CD8-positive, alpha-beta T cell (primary cell): ENCODE measurements at places on chromosomes 7 and 10.

DNA sequence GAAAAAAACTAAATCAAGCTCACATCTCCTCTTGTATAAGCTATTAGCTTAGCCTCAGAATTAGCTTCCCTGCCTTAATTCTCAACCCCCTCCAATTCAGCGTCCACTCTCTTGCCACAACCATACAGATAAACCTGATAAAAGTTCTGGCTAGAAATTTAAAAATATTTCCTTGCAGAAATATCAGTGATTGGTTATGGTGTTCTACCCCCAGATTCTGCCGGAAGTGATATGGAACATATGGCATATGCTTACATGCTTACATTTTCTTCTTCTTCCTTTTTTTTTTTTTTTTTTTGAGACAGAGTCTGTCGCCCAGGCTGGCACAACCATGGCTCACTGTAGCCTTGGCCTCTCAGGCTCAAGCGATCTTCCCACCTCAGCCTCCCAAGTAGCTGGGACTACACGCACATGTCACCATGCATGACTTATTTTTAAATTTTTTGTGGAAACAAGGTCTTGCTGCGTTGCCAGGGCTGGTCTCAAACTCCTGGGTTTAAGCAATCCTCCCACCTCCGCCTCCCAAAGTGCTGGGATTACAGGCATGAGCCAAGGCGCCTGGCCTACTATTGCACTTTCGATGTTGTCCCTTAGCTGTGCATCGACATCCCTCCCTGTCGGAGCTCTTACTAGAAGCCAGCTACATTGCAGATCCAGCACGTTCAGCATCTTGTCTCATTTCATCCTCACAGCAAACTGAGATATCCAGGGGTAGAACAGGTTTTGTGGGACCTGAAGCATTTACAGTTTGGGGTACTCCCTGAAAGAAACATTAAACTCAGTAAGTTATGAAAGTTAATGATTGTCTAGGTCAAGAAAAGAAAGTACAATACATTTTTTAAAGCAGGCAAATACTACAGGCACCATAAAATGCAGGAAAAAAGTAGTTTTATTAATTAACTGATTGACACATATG, 205.6 kb upstream of the TCF7L2 start:
- DNase-seq = no peak

DNA sequence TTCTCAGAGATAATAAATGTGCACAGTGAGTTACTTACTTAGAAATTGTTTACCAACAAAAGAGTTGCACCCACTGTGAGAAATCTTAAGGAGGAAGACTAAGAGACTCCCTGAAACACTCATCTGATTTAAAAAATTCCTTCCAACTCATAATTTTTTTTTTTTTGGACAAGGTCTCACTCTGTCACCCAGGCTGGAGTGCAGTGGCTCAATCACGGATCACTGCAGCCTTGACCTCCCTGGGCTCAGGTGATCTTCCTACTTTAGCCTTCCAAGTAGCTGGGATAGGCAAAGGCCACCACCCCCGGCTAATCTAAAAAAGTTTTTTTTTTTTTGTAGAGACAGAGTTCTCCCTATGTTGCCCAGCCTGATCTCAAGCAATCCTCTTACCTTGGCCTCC, 36.0 kb downstream of the MALSU1 start:
- no peak for DNase-seq

GRCh38 chr10:14382022-14382421, 51.3 kb upstream of the FRMD4A start:
- peak; percentile 80 for DNase-seq

- DNase-seq = no peak
Observed at GRCh38 chr10:36168777-36169176, 526.7 kb upstream of the FZD8 start.

GRCh38 chr7:77528368-77528767, 8.7 kb upstream of the PTPN12 start:
- DNase-seq = no peak

DNA sequence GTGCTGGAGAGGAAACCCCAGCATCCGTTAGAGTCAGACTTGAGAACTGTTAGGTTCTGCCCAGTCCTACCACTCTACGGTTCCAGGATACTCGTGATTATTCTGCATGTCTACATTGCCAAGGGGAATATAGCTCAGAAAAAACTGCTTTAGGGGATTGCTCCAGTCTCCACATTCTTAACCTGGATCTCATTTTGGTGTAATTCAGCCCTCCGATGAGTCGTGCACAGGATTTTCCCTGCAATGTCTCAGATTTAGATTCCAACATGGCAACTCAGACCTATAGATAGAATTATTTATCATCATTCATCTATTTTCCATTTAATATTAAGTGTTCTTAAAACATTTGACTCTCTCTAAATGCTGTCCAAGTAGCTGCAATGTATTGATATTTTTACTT, 121.1 kb upstream of the ZEB1 start:
- no peak for DNase-seq

DNA sequence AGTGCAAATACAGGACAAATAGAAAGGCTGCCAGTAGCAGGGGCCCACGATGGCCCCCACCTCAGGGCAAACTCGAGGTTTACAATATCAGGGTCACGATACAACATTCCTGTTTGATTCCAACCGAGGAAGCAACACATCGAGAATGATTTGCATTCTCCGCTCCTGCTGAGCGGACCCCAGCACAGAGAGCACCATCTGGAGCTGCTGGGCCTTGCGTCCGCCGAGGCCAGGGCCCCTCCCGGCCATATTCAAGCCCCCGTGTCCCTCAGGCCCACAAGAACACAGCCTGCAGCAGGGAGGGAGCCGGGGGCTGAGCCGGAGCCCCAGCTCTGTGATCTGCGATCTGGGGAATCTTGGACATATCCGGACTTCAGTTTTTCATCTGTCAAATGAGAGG, 84.3 kb downstream of the PRKAG2 start:
- DNase-seq = no peak

- DNase-seq = no peak
Observed at GRCh38 chr7:69412331-69413146, 185.7 kb upstream of the AUTS2 start.

GRCh38 chr10:88676283-88677060, 12.2 kb downstream of the LIPF start:
- DNase-seq = no peak

DNA sequence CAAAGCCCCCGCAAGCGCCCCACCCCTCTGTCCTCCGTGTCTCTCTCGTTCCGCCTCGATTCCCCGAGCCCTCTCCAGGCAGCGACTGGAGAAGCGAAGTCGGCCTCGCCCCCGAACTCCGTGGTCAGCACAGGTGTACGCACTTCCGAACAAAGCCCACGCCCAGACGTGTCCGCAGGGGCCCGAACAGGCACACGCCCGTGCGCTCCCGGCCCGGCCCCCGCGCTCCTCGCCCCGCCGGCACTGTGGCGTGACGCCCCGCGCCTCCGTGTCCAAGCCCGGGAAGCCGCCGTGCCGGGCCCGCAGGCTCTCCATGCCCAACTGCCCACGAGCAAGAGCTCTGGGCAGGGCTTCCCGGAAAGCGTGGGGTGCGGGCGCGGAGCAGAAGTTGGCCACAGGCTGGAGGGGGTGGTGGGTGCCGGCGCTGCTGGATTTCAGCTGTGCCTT, 662 bp downstream of the NRCAM start:
- DNase-seq = peak; percentile 7

DNA sequence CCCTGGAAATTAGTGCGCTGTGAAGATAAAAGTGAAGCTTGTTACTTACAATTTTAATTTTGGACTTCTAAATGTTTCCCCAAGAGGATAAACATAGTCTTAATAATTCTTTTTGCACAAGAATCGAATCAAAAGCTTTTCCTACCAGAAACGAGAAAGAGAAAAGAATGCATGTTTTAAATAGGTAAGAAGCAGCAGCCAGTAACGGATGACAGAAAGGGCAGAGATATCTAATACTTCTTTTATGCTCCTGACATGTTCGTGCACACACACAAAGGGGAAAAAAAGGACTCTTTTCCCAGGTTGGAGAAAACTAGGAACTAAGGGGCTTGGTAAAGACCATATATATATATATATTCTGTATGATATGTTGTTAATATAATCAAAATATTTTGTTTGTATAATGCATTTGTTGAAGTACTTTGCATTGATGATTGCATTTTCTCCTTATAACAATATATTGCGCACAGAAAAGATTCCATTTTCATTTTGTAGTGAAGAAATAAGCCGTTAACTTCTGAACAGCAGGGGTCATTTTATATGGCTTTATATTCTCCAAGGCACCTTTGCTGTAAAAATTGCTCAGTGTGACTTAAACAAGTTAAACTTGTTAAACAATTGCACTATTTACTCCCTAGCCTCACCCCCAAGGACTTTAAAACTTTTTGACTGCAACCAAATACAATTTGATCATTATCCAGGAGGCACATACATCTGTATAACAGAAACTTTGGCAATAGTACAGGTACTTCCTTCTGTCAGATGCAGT, 2.2 kb downstream of the PRKAR2B start:
- no peak for DNase-seq

DNA sequence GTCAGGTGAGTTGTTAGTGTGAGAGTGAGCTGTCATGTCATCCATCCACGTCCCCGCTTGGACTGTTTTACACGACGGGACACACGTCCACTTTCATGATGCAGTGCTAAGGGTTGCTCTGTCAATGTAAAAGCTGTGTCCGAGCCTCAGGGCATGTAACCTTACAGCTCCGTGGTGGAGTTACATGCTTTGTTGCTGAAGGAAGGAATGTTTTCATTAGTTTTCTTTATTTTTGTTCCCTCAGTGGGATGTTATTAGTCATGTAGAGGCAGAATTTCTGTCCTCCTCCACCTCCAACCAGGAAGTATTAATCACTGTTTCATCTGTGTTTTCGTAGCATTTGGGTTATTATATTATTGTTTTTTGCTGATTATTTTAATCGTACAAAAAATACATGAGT, 88.6 kb downstream of the NRG3 start:
- no peak for DNase-seq

- no peak for DNase-seq
Observed at GRCh38 chr10:23478570-23478969, 39.7 kb downstream of the OTUD1 start.

- no peak for DNase-seq
Observed at GRCh38 chr10:69071610-69072009, 16.3 kb upstream of the SRGN start.

- DNase-seq = no peak
Observed at GRCh38 chr7:52917982-52918578, 117.4 kb upstream of the POM121L12 start.

GRCh38 chr10:71392292-71392691, 4.4 kb upstream of the CDH23 start:
- no peak for DNase-seq

DNA sequence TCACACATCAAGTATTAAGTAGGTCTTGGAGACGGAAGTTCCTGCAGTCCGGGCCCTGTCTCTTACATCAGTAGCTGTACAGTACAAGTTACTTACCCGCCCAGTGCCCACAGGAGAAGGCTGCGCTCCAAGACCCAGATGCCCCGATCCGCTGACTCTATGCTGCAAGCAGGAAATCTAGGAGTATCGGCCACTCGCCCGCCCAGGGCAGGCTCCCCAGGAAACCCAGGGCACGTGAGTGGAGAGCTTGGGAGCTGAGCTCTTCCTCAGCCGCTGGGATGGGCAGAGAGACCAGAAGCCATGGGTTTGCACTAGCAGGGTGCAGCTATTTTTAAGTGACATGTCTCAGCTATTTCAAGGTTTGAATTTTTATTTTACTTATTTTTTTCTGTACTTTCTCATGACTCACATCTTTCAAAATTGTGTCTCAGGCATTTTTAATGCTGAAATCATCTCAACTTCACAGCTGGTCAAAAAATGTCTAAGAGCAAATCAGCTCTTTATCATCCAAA, 1.9 kb upstream of the GPER1 start:
- DNase-seq = no peak

DNA sequence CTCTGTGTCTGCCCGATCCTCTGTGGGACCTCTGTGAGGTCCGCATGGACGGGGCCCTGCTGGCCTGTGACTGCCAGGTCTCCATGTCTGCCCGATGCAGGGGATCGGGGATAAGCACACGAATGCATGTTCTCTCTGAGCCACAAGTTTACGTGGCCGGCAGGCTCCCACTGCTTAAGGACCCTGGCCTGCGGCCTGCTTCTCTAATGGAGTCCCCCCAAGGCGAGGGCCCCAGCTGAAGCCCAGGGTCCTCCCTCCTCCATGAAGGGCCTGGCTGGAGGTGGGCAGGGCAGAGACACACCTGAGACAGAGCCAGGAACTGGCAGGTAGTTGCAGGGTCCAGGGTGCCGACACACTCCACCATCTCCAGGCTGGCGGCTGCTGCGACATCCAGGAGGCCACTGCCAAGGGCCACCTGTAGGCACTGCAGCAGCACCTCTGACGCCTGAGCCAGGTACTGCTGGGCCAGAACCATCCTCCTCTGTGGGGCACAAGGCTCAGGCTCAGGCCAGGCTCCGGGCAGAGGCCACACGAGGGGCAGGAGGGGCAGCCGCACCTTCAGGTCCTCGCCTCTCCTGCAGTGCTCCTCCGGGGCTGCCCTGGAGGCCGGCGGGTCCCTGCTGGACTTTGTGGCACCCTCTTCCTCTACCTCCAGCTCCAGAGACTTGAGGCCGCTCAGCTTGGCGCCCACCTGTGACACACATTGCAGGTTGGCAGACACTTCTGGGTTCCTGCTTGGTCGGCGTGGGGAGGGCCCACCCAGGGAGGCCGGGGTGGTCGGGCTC, 60.9 kb upstream of the NKX6-2 start:
- DNase-seq = no peak

DNA sequence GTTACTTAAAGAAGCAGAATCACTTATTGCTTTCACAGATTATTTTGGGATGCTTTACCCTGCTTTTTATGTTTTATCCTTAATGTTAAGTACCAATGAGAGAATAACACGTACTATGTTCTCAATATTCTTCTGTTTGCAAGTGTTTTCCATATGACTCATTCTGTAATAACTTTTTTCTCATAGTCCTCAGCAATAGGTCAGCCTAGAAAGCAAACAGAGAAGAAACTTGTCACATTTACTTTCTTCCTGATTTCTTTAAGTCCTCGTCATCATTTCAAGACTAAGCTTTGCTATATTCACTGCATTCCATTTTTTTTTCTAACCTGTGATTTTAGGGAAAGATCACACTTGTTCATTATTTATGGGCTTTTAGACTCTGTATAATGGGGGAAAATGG, 6.8 kb upstream of the AGR2 start:
- DNase-seq = no peak

GRCh38 chr7:29370531-29371314, 176.1 kb downstream of the CHN2 start:
- DNase-seq = no peak

- DNase-seq = peak; percentile 17
Observed at GRCh38 chr7:115217373-115217772, 295.5 kb downstream of the MDFIC start.

- no peak for DNase-seq
Observed at GRCh38 chr7:26055241-26055640, 96.8 kb upstream of the NFE2L3 start.

DNA sequence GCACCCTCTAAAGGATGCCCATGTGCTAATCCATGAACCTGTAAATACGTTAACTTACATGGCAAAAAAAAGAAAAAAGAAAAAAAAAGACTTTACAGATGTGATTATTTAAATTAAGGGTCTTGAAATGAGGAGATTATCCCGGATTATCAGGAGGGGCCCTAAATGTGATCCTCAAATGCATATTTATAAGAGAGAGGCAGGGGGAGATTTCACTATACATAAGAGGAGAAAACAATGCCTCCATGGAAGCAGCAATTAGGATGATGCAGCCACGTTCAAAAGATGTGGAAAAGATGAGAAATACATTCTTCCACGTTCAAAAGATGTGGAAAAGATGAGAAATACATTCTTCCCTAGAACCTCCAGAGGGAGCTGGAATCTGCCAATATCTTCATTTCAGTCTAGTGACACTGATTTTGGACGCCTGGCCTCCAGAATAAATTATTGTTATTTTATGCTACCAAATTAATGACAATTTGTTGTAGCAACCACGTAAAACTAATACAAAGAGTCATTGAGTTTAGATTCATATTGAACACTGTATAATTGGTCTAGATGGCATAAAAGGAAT, 328.4 kb upstream of the GNAI1 start:
- DNase-seq = peak; percentile 1

- DNase-seq = no peak
Observed at GRCh38 chr7:2107386-2108070, 125.2 kb downstream of the MAD1L1 start.
